T-cell (primary cell): ENCODE measurements at places on chromosomes 2 and 18.

DNA sequence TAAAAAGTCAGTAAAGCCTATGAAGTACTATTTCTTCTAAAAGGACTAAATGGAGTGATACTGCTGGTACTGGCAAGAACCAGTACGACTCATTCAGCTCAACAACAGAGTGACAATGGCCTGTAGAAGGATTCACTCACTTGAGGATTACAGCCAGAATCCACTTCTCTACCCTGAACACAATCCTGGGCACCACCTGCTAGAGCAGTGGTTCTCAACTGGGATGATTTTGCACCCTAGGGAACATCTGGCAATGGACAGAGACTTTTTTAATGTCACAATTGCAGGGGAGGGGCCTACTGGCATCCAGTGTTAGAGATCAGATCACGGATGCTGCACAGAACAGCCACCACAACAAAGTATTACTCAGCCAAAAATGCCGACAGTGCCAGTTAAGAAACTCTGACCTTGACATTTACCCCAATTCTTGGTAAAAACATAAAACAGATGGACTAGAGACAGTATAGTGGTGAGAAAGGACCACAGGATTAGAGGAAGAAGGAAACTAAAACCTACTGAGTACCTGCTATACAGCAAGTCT lies 5.0 kb downstream of the SPIRE1 start:
- H3K4me1 ChIP-seq, result peaks cover 4% of the 10 kb centered on the region
- DNase-seq, result no peak
- H3K27ac ChIP-seq, result no peak overlapping the region
- no peaks in the 10 kb centered on the region for H3K36me3 ChIP-seq

DNA sequence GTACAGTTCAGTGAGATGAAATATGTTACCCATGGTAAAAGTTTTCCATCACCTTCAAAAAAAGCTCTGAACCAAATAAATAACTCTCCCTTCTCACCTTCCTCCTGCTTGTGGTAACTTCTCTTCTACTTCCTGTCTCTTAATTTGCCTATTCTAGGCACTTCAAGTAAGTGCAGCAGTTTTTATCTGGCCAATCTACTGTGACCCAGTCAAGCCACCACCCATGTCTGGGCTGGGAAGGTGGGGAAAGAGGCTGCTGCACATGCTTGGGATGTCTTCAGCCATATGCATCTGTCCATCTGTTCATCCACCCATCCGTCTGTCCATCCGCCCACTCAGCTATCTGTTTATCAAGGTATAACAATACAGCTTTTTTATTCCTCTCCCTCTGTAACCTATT lies 31.6 kb downstream of the ZNF532 start:
- no peak overlapping the region for H3K27ac ChIP-seq
- no peaks in the 10 kb centered on the region for H3K27me3 ChIP-seq
- H3K4me3 ChIP-seq, result no peak overlapping the region
- no peaks in the 10 kb centered on the region for H3K36me3 ChIP-seq
- no peaks in the 10 kb centered on the region for H3K4me1 ChIP-seq

DNA sequence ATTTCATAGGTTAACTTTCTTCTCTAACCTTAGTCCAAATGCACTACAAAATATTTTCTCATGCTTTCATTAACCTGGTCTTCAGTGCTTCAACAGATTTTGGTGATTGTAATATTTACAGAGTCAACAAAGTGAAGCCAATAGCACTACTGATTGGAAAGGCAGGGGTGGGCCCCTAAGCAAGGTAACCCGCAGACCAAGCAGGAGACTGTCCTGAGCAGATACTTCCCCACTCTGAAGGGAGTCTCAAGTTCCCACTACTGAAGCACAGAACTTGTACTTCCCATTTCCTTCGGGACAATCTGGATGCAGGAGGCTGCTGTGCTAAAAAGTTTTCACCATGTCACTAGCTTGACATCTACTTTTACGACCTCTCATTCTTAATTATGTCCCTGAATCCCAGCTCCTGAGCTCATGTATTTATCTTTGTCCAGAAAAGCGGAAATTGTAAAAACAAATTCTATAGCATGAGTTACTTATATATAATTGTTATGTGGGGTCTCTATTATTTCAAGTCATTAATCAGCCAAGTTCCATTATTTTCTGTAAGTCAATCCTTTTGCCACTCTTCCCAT lies 311.6 kb upstream of the REV1 start:
- no peaks in the 10 kb centered on the region for H3K27me3 ChIP-seq
- no peak for DNase-seq
- H3K4me3 ChIP-seq, result no peak overlapping the region

DNA sequence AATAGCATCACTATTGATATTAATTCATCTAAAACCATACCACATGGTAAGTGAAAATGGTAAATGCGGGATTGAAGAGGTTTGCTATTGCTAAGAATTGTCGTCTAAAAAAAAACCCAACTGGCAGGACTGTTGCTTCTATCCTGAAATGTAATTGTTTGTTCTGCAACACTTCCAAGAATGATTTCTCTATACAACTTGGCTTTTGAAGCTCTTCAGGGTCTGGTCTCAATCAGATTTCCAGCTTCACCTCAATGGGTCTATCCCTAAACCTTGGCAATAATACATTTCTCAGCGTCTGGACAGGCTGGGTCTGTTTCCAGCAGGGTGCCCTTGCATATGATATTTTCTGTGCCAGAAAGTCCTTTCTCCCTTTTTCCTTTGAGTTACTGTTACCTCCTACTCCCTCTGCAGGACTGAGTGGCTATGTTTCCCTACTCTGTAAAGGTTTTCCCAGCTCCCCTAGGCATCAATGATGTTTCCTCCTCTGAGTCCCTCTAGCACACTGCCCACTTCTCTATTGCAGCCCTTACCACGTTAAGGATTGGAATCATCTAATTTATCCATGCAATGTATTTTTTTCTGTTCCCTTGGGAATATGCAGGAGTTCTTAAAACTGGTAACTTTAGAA lies 118.2 kb upstream of the REV1 start:
- no peaks in the 10 kb centered on the region for H3K4me1 ChIP-seq
- no peak for DNase-seq
- no peak overlapping the region for H3K4me3 ChIP-seq
- no peaks in the 10 kb centered on the region for H3K27me3 ChIP-seq

GRCh38 chr2:53740170-53740569 lies 27.4 kb upstream of the CHAC2 start:
- no peak overlapping the region for H3K4me3 ChIP-seq
- H3K36me3 ChIP-seq, result peaks cover 7% of the 10 kb centered on the region
- no peaks in the 10 kb centered on the region for H3K27me3 ChIP-seq
- H3K27ac ChIP-seq, result no peak overlapping the region
- peaks cover 4% of the 10 kb centered on the region for H3K4me1 ChIP-seq

DNA sequence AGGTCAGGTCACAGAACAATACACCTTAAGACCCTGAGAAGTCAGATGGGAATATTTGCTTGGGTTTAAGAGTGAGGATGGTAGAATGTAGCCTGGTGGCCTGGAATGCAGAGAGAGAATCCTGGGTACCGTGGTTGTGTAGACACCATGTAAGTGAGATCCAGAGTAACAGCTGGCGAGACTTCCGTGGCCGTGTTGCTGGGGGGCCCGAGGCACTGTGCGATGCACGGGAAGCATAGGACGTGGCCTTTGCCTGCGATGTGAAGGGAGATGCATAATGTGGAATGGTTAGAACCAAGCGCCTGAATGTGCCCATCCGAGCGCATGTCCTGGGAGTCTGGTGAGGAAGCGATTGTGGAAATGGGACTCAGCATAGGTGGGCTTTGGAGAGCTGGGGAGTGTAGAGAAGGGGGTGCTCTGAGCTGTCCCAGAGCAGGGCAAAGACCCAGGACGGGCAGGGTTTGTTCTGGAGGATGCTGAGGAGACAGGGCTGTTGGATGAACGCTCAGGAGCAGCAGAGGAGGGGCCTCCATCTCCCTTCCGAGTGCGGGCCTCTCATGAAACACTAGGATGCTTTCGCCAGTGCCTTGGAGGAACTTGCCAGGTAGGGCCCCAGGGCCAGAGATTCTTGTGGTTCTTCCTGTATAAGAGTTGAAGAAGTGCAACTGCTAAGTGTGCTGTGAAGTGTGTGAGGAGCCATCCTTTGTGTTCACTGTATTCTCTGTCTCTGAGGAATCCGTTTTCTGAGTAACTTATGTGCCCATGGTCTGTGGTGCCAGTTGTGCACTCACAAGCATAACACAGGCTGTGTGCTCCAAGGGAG lies 7.1 kb downstream of the RNF144A start:
- no peaks in the 10 kb centered on the region for H3K27me3 ChIP-seq
- DNase-seq, result no peak
- H3K4me1 ChIP-seq, result peaks cover 17% of the 10 kb centered on the region
- H3K4me3 ChIP-seq, result no peak overlapping the region

- no peak overlapping the region for H3K27ac ChIP-seq
- no peak for DNase-seq
- no peak overlapping the region for H3K4me3 ChIP-seq
- no peaks in the 10 kb centered on the region for H3K4me1 ChIP-seq
- no peaks in the 10 kb centered on the region for H3K27me3 ChIP-seq
Observed at GRCh38 chr18:52715991-52716390, 376.0 kb downstream of the DCC start.

GRCh38 chr2:190984595-190984994 lies 29.4 kb downstream of the STAT1 start:
- DNase-seq, result no peak
- peaks cover 30% of the 10 kb centered on the region for H3K36me3 ChIP-seq
- H3K27me3 ChIP-seq, result no peaks in the 10 kb centered on the region
- peaks cover 23% of the 10 kb centered on the region for H3K4me1 ChIP-seq
- H3K4me3 ChIP-seq, result no peak overlapping the region
